ENCODE measurements at places on chromosomes 7 and 10. TPM values are rescaled to one million over a fixed set of nuclear protein-coding genes. Genes with fewer than 3 reads are reported as not detected.

- DNase-seq = no peak
Measured at GRCh38 chr7:157805713-157806112, 468.9 kb downstream of the DNAJB6 start.

DNA sequence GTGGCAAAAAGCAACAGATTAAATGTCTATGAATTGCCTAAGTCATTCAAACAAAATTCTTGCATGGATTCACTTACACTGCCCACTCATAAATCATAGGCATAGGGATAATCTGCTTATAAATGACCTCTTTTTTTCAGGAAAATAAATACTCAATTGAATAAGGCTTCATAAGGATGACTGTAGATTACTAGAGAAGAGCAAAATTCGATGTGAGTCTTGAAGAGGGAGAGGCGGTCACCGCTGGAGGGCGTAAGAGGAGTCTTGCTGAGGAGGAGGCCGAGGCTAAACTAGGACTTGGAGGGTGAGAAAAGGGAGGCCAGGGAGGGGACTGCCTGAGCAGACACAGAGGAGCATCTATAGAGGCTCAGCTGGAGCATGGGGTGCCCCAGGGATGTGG lies 135.4 kb upstream of the RSU1 start:
- no peak for DNase-seq

DNA sequence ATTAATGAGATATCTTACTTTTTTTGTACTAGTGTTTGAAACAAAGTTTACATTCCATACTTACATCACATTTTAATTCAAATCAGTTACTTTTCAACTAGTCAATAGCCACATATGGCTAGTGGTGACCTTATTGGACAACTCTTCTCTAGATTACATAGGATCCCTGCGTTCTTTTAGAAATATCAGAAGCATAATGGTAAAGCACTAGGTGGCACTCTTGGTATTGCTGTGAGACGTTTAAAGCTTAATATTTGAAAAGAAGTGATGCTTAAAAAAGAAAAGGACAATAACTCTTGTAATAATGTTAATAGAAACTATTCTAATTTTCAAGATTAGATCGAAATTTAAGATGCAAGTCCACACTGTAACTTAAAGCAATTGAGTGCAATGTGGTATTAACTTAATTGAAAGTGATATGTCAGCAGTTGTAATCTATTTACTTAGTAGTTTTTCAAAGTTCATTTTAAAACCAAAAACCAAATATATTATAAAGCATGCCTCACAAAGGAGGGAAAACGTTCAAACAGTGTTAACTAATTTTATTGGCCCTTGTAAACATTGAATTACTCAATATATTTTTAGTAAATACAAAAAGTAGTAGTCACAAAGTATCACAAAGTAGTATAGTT lies 339.1 kb downstream of the ATRNL1 start:
- no peak for DNase-seq

DNA sequence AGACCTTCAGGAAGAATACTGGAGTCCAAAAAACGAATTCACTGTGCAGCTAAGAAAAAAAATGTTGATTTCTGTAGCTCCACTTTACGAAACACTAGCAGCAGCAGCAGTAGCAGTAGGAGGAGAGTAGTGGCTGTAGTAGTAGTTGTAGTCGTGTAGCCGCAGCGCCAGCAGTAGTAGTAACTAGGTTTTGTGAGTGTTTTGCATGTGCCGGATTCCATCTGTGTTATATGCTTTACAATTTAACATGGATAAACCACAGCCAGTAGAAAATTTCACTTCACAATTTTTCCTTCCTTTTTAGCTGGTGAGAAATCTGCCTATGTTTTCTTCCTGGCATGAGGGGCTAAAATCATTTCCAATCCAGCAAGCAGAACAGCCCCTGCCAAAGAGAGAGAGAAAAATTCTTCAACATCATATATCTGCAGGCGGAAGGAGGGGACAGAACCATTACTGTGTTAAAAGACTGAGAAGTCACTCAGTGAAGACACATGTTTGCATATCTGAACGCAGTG lies 148.4 kb upstream of the C7orf33 start:
- DNase-seq = no peak

Gene POLR2J
- total RNA-seq = 34.0 TPM

All from fibroblast of the aortic adventitia (primary cell).